ENCODE measurements at places on chromosomes 1 and 21.

- DNase-seq = no peak
Measured at GRCh38 chr1:95068956-95069709, 3.6 kb downstream of the ALG14 start.

GRCh38 chr1:170590921-170591705 lies 59.1 kb downstream of the GORAB start:
- no peak for DNase-seq

DNA sequence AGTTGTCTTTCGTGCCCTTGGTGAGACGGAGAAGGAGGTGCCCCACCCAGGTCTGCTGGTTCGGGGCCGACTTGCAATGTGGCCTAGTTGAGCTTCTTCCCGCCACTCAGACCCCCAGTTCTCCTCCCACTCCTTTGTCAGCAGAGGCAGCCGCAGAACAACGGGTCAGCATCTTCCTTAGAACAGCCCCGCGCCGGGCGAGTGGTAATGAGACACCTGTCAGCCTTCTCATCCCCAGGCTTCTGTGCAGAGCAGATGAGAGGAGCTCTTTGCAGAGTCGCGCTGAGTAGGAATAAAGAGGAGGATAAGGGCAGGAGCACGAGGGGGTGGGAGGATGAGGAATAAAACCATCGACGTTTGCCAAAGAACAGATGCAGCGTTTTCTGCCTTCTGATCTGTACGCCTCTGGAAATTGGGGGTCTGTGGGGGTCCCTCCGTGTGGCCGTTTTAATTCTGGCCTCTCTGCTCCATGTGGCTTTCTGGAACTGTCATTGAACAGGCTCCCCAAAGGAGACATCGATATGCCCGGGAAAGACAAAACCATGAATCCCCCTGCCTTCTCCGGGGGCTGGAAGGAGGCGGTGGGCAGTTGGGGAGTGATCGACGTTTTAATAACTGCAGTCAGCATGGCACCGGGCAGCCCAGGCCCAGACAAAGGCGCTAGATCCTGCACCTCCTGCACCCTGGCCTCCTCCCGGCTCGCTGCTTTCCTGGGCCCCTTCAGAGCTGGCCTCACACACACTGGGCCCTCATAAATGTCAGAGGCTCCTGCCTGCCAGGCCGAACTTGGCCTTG lies 27.5 kb upstream of the IGSF21 start:
- DNase-seq = no peak

DNA sequence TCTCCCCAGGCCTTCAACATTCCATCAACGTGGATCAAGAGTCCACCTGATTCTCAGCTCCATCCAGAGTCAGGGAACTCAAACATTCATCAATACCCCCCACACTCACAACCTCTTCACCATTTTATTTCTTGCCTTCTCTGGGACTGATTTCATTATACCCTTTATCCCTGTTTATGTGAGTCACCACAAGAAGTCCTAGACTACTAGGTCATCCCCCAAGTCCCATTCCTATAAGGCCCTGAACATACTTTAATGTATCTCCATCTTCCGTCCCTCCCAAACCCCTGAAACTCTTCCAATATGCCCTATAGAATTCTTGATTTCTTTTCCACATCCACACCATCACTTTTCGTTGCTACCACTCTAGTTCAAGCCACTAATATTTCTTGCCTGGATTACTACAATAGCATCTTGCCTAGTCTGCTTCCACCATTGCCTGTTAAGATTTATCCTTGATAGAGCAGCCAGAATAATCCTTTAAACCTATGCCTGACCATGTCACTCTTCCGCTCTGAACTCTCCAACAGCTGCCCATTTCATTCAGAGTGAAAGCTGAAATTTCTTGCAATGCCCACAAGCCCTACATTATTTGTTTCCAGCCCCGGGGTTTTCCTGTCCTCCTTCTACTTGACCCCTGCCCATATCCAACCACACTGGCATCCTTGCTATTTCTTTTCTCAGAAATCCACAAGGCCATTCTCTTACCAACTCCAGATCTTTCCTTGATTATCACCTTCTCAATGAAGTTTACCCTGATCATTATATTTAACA lies 9.4 kb upstream of the SAMD13 start:
- DNase-seq = no peak

GRCh38 chr1:15011661-15012060 lies 141.9 kb upstream of the TMEM51 start:
- no peak for DNase-seq

GRCh38 chr1:107942814-107943213 lies 22.2 kb downstream of the VAV3 start:
- DNase-seq = no peak

- DNase-seq = peak; percentile 90
Measured at GRCh38 chr1:171434717-171435346, 50.5 kb upstream of the PRRC2C start.

- DNase-seq = no peak
Measured at GRCh38 chr21:33360281-33360680, 35.5 kb downstream of the IFNAR1 start.

GRCh38 chr1:220891224-220892085 lies 12.2 kb downstream of the HLX start:
- no peak for DNase-seq

DNA sequence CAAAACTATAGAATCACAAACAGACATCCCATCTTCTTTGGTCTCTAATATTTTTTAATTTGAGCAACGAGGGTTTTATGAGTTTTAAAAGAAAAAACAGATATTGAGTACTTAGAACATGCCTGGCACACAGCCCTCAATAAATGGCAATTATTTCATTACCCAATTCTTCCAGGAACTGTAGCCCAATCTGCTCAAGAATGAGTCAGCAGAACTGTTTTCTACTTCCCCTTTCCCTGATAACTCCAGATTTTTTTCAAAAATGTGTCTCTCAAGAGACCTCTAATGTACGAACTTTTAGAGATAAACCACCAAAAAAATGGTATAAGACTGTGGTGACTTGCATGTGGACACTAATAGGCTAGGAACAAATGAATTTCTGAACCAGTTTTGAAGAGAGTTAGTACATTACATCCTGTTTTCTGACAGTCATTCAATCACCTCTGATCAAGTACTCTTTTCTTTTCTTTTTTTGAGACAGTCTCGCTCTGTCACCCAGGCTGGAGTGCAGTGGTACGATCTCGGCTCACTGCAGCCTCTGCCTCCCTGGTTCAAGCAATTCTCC lies 11.5 kb downstream of the ABL2 start:
- peak; percentile 47 for DNase-seq

- DNase-seq = no peak
Measured at GRCh38 chr1:6298940-6299465, 38.1 kb upstream of the GPR153 start.

- no peak for DNase-seq
Measured at GRCh38 chr1:234466945-234467344, 12.0 kb downstream of the TARBP1 start.
